ENCODE measurements at places on chromosomes 3 and 15.

DNA sequence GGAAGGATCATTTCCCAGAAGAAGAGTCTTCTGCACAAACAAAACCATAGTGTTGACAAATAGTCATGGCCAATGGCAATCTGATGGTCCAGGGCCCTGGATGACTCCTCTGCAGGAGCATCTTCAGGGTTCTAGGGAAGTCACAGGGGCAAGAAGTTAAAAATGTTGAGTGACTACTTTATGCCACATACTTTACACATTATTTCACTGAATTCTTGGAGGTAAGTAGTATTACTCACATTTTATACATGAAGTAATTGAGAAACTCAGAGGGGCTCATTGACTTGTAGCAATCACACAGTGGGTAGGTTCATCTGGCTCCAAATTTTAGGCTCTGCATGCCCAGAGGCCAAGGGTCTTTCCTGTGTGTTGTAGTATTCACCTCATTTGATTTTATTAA, 430.2 kb upstream of the MCTP2 start:
- DNase-seq = no peak

GRCh38 chr15:78807359-78807758, 3.9 kb downstream of the ADAMTS7 start:
- no peak for DNase-seq

DNA sequence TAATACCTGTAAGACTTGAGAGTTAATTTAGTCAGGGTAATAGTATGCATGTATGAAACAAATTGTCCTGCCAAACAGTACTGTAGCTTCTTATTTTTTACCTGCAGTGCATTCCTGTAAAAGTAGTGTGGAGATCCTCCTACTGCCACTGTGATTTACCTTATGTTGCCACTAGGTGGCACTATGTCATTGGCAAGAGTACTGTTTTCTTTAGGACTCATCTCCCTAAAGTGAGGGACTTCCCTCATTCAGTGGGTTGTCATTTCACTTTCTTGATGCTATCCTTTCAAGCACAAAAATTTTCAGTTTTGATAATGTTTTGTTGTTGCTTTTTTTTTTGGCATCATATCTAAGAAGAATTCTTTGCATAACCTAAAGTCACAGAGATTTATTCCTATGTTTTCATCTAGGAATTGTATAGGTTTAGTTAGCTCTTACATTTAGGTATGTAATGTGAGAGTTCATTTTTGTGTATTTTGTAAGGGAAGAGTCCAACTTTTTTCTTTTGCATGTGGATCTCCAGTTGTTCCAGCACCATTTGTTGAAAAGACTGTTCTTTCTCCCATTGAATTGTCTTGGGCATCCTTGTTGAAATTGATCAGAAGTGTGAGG, 105.7 kb downstream of the AKAP13 start:
- DNase-seq = peak; percentile 46

DNA sequence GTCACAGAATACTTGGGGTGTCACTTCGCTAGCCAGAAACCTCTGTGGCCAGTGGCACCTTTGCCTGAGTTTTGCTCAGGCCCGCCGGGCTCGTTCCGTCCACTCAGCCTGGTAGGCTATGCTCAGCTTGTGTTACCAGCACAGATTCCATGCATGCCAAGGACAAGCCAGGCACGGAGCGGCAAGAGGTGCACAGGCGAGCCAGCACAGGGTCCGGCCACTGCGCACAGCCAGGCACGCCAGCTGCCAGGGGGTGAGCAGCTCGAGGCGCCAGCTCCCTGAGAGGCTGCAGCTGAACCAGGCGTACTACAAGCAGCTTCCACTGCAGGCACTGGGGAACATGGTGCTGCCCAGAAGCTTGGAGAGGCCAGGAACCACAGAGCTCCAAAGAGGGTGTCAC, 14.7 kb downstream of the PCYT1A start:
- no peak for DNase-seq

DNA sequence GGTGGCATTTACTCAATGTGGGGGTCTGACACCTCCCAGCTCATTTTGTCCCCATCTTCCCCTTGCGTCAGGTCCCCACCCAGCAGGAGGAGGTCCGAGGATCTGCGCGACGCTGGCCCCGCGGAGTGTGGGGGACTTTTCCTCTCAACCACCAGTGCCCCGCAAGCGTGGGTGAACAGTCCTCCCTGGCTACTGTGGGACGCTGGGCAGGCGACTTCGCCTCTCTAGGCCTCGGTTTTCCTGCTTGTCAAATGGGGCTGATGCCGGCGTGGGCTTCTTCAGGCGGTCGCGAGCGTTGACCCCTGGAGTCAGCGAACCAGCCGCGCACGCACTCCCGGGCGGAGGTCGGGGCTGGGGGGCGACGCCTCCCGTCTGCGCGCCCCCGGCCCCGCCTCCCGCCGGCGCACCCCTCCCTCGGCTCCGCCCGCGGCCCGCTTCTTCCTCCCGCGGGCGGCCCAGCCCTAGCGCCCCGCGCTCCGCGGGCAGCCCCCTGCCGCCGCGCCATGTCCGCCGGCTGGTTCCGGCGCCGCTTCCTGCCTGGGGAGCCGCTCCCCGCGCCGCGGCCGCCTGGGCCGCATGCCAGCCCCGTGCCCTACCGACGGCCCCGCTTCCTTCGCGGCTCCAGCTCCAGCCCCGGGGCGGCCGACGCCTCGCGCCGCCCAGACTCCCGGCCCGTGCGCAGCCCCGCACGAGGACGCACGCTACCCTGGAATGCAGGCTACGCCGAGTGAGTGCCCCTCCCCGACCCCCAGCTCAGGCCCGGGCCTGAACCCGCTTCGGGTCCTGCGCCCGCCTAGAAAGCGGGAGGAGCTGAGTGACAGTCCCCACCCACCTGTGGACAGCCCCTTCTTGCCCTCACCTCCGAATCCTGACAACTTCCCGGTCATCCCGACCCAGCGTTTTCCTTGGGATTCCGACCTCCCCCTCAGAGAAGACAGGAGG, at the start of gene PPM1M:
TSS of gene PPM1M (plus strand) at position 438 of the 942 bp plus-strand sequence. CDS start at position 504, 66 bp downstream.
- no peak for DNase-seq

DNA sequence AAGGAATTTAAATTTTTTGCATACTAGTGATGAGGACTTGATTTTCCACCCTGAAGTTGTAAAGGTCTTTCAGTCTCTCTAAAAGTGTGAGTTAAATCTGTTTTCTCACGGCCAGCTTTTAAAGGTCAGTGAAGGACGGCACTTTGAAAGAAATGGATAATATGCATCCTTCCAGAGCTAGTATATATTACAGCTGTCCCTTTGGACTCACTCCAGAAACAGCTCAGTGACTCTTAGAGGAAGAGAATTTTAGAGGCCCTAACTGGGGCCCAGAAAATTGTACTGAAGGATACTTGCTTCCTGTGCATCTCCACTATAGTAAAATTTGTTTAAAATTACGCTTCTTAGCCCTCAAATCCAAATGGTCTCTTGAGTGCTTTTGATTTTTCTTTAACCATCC, 41.6 kb downstream of the PIK3CA start:
- no peak for DNase-seq

- no peak for DNase-seq
These were observed 5.1 kb downstream of the MFGE8 start for GRCh38 chr15:88908123-88908522.

GRCh38 chr3:147298511-147298982, 107.8 kb downstream of the ZIC4 start:
- DNase-seq = peak; percentile 97

- no peak for DNase-seq
These were observed 104.6 kb downstream of the ZIC4 start for GRCh38 chr3:147301781-147302180.

DNA sequence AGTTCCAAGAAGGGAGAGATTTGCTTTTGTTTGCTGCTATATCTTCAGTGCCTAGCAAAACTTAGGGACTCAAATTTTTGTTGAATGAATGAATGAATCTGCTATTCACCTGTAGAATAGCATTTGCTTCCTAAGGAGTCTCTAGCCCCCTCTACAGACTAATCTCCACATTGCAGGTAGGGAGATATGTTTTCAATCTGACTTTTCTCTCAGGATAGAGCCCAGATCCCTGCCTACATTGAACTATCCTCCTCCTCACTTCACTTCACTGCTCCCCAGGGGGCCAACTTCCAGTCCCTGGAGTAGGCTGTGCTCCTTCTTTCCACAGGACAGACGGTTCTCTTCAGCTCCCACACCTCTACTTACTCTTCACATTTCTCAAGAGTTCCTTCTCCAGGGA, 81.9 kb upstream of the PTX3 start:
- DNase-seq = no peak

GRCh38 chr15:86235667-86236066, 156.0 kb downstream of the AGBL1 start:
- no peak for DNase-seq

GRCh38 chr3:183349421-183350157, 78.8 kb downstream of the MCF2L2 start:
- DNase-seq = no peak

DNA sequence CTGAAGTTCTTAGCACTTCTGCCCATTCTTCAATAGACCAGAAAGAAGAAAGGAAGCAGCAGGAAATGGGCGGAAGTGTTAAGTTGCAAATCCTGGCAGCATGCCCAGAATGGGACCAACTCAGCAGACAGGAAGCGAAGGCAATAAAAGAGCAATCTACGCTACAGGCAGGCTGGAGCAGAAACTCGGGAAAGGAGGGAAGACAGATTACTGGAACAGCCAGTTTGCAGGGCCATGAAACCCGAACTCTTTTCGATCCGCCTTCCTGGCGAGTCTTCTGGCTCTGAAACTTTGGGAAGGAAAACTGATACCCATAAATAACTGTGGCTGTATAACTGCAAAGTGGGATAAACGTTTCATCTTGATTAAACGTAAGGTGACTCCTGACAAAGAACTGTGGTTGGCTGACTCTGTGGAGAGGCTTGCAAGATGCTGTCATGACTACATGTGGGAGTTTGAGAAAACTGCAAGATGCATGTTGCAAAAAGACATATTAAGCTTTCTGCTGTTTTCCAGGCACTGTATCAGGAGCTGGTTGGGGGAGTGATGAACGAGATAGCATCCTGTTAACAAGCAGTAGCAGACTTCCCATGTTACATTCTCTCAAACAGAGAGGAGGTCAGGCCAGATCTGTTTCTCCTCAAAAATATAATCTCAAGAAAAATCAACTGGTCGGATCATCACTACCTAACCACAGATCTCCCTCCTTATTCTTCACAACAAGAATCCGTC, 67.8 kb downstream of the FMN1 start:
- DNase-seq = peak; percentile 94

DNA sequence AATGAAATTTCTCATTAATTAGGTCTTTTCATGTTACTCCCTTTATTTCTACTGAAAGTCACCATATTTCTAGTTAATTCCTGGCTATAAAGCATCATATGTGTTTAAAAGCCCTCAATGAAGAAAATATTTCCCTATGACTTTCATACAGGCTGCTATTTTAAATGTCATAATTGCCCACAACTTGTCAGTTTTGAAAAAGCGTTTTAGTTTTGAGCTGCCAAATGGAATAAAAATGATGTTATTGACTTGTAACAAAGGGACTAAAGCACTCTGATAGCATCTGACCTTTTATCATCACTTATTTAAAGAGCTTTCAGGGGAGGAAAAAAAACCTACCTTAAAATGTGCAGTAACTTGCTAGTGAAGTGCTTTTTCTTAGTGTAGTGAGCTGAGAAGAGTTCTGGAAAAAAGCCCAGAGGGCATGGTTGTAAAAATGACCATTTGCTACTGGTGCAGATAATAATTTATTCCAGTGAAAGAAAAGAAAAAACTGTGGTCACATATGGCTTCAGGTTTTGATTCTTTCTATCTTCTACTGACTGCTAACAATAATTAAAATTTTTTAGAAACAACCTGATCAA, 877.2 kb downstream of the CADM2 start:
- DNase-seq = no peak

DNA sequence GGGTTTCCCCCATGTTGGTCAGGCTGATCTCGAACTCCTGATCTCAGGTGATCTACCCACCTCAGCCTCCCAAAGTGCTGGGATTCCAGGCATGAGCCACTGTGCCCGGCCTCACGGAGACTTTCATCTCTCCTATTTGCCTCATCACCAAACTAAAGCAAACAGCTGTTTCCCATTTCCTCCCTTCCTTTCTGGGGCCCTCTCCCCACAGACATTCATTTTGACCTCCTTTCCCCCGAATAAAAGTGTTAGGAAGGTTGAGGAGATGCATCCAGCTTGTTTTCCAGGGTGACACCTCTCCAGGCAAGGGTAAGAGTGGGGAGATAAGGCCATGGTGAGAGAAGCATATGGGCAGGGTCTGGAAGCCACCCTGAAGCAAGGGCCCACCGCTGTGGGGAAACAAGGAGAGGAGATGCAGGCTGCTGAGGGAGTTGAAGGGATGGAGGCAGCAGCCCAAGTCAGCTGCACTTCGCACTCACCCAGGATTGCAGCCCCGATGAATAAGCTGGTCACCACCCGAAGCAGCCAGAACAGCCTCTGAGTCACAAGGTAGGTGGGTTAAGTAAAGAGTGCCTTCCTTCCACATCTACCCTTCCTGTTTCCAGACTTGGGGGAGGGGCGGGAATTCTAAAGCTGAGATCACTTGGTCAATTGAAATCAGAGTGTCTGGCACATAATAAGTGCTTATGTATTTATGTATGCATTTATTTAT, 7.7 kb downstream of the DUOXA2 start:
- DNase-seq = peak; percentile 52

- no peak for DNase-seq
These were observed 159.4 kb upstream of the UBE2E1 start for GRCh38 chr3:23646184-23646920.

- DNase-seq = no peak
These were observed 270.9 kb downstream of the RPLP1 start for GRCh38 chr15:69723404-69724096.

DNA sequence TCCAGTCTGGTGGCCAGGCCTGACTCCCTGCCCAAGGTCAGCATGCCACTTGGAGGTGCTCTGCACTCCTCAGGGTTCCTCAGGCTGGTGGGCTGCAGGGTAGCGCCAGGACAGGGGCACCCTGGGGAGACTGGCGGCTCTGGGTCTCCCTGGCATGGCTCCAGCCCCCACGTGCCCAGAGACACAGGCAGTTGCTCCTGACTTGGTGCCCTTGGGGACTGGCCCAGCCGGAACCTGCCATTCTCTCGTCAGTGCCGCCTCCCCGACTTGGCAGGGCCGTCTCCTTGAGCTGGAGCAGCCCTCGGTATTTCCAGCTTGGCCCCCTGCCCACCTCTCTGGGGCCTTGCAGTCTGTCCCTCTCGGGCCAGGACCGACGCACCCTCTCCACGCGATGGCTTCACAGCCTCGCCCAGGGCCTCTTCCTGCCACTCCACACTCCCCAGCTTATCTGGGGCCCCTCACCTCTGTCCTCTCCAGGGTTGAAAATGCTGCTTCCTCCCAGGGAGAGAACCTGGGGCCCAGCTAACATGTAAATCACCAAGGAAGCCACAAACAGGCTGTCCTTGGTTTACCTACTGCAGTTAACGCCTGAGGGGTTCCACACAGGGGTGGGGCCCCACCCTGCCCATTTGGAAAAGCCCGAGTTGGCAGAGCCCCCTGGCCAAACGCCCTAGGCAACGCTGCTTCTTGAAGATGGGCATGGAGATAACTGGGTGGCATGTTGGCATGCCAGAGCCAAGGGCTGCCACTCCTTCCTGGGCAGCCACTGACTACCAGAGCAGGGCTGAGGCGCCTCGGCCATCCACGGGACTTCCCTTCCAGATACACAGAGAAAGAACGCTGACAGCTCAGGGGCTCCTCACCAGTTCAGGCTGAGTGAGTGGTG, 61.4 kb downstream of the SMAD6 start:
- DNase-seq = no peak

DNA sequence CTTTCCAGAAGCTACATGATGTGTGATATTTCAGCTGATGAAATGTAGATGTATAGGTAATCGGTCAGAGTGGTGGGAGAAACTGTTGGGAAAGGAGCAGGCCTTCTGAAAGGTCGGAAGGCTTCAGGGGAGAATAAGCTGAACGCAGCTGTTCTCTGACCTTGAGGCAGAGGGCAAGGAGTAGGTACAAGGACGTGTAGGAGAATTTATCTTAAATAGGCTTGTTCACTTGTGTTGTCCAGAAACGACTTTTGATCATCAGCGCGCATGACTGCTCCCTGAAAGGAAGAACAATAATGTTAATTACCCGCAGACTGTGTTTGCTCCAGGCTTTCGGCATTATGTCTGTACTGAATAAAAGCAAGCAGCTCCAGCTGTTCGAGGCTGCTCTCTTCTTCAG, 39.6 kb downstream of the GPR160 start:
- no peak for DNase-seq
